Upper lobe of right lung (tissue), 1 donor: ENCODE measurements at places on chromosomes 12 and 14. TPM values are rescaled to one million over a fixed set of nuclear protein-coding genes. Genes with fewer than 3 reads are reported as not detected.

DNA sequence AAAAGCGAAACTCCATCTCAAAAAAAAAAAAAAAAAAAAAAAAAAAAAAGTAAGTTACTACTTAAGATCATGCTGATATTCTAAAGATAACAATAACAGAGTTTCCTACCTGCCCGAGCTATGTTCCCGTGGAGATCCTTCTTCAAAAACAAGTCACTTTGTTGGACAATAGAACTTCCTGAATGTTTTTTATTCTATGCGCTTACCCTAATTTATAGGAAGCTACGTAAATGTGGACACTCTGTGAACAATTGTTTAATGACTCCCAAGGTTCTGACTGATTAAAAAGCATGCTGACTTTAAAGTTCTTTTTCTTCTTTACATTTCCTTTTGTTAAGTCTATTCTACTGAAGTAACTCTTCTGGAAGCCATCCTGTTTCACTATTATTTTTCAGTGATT is 52.5 kb downstream of the FGD4 start:
- peaks cover 25% of the 10 kb centered on the region for H3K4me1 ChIP-seq
- DNase-seq, result no peak
- H3K27ac ChIP-seq, result no peak overlapping the region
- H3K4me3 ChIP-seq, result no peak overlapping the region

GRCh38 chr14:99682809-99683618 is 1.1 kb upstream of the CYP46A1 start:
- H3K27me3 ChIP-seq, result no peaks in the 10 kb centered on the region
- H3K27ac ChIP-seq, result peak overlapping the region; percentile 88
- DNase-seq, result peak; percentile 90
- no peaks in the 10 kb centered on the region for H3K36me3 ChIP-seq
- peaks cover 13% of the 10 kb centered on the region for H3K4me1 ChIP-seq

DNA sequence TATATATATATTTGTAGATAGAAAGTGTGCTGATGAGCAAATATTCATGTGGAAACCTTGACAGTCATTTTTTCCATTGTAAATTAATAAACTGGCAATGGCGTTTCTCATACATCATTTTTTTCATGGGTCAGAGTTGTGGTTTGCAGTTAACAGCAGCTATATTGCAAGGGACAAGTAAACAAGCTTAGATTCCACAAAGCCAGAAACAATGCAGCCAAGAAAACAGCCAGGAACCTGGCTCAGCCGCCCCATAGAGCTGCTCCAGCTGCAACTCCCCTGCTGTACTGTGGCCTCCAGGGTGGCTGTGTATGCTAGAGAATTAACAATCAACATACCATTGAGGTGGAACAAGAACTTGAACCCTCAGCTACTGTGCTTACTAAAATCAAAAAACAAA is 298.2 kb downstream of the TMEM132D start:
- H3K27ac ChIP-seq, result no peak overlapping the region
- H3K4me1 ChIP-seq, result no peaks in the 10 kb centered on the region
- no peak overlapping the region for H3K4me3 ChIP-seq
- H3K27me3 ChIP-seq, result no peaks in the 10 kb centered on the region

Gene SMCO2
- total RNA-seq, result 0.38 TPM

DNA sequence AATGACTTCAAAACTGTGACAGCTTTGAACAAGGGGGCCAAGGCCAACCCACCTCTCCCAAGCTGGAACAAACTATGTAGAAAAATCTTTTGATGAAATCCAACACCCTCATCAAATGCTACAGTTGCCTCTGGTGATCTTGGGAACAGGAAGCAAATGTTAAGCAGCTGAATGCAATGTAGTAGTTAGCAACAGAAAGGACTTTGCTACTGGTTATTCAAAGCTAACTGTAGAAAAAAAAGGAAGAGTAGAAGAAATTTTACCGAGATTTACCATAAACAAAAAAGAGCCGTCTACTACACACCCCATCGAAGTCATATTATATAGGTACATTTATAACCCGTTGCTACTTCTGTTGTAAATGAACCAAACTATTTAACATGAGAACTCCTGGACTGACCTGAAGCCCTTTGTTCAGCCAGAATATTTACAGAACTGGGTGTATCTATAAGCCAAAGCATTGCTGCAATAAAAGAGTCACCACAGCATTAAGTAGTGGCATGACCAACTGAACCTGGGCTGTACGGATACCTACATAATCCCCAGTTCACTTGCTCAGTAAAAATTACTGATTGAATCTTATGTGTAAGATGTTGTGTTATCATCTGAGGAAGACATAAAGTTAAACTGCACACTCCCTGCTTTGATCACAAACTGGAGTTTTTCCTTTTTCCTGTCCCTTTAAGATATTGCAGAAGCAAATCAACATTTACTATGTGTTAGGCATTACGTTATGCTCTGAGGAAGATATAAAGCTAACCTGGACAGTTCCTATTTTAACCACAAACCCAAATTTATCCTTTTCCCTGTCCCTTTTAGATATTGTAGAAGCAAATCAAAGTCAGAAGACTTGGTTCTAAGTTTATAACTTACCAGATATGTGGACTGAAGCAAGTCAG is 25.1 kb downstream of the SYNJ2BP start:
- H3K27ac ChIP-seq, result no peak overlapping the region
- H3K27me3 ChIP-seq, result no peaks in the 10 kb centered on the region
- H3K4me1 ChIP-seq, result no peaks in the 10 kb centered on the region
- DNase-seq, result no peak

GRCh38 chr12:19437996-19438395 is 1.3 kb upstream of the AEBP2 start:
- peaks cover 13% of the 10 kb centered on the region for H3K4me1 ChIP-seq
- H3K4me3 ChIP-seq, result no peak overlapping the region
- no peaks in the 10 kb centered on the region for H3K27me3 ChIP-seq
- no peak for DNase-seq
- H3K36me3 ChIP-seq, result no peaks in the 10 kb centered on the region

- no peak overlapping the region for H3K27ac ChIP-seq
- H3K4me1 ChIP-seq, result no peaks in the 10 kb centered on the region
- no peaks in the 10 kb centered on the region for H3K36me3 ChIP-seq
- no peak for DNase-seq
Observed at GRCh38 chr12:111158992-111159391, 209.9 kb downstream of the PHETA1 start.

Gene NRIP2
- 0.61 TPM for total RNA-seq

- peaks cover 17% of the 10 kb centered on the region for H3K4me1 ChIP-seq
- DNase-seq, result peak; percentile 40
- peak overlapping the region; percentile 30 for H3K27ac ChIP-seq
- no peak overlapping the region for H3K4me3 ChIP-seq
- H3K27me3 ChIP-seq, result no peaks in the 10 kb centered on the region
- no peaks in the 10 kb centered on the region for H3K36me3 ChIP-seq
Observed at GRCh38 chr12:51895378-51896135, 7.7 kb downstream of the ANKRD33 start.

GRCh38 chr12:23555180-23555824 is 394.2 kb downstream of the SOX5 start:
- no peak overlapping the region for H3K27ac ChIP-seq
- H3K27me3 ChIP-seq, result no peaks in the 10 kb centered on the region
- H3K4me1 ChIP-seq, result no peaks in the 10 kb centered on the region
- H3K36me3 ChIP-seq, result no peaks in the 10 kb centered on the region

Gene C14orf132
- 63.1 TPM for total RNA-seq

DNA sequence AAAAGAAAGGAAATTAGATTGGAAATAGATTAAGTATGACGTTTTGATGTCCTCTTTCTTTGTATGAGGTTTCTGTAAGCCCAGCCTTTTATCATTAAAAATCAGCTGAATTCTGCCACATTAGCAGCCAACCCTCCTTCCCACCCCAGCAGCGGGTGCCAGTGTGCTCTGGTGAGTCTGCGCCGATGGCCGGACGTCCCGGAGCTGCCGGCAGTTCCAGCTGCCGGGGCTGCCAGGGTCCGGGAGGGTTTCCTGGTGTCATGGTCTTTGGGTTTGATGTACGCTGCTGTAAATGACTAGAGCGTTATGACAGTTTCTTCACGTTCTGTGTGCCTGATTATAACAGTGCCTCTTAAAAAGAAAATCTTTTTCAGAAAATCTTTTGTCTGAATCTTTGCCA is 51.5 kb upstream of the DYNC1H1 start:
- no peak overlapping the region for H3K4me3 ChIP-seq
- H3K36me3 ChIP-seq, result peaks cover 76% of the 10 kb centered on the region
- H3K27ac ChIP-seq, result no peak overlapping the region
- no peak for DNase-seq
- H3K4me1 ChIP-seq, result no peaks in the 10 kb centered on the region

GRCh38 chr12:106745181-106745745 is 29.2 kb upstream of the RIC8B start:
- no peak for DNase-seq
- no peak overlapping the region for H3K4me3 ChIP-seq
- H3K27me3 ChIP-seq, result no peaks in the 10 kb centered on the region
- H3K4me1 ChIP-seq, result no peaks in the 10 kb centered on the region
- no peaks in the 10 kb centered on the region for H3K36me3 ChIP-seq

GRCh38 chr12:82660541-82661325 is 26.0 kb upstream of the TMTC2 start:
- H3K4me1 ChIP-seq, result no peaks in the 10 kb centered on the region
- H3K27me3 ChIP-seq, result no peaks in the 10 kb centered on the region
- DNase-seq, result no peak
- no peak overlapping the region for H3K4me3 ChIP-seq
- no peak overlapping the region for H3K27ac ChIP-seq

Gene MIP
- not detected for total RNA-seq

- no peak for DNase-seq
- H3K27me3 ChIP-seq, result no peaks in the 10 kb centered on the region
- peaks cover 26% of the 10 kb centered on the region for H3K4me1 ChIP-seq
- H3K4me3 ChIP-seq, result no peak overlapping the region
- H3K27ac ChIP-seq, result no peak overlapping the region
Observed at GRCh38 chr12:106088811-106089485, 49.8 kb downstream of the NUAK1 start.

DNA sequence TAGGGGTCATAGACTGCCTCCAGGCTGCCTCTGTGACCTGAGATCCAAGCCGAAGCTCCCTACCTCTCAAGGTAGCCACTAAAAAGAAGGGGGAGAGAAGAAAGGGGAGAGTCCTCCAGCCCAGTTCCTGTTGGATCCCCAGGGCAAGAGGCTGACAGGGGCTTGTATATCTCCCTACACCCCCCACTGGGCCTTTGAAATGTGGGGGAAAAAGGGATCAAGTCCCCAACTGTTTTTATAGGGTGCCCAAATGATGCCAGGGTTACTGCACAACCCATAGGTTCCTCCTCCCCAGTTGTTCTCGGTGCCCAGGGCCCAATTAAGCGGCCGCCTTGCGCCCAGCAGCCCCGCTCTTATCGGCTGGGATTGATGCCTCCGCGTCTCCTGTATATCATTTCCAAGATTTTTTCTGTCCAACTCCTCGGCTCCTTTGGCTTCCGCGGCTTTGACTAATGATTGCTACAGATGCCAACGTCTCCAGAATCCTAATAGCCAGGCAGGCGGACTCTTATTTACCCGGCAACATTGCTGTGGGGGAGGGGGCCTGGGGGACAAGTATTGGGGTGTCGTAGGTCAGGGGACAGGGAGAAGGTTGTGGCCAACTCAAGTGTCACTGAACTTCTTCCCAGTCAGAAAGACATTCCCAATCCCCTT is 7.6 kb upstream of the HOXC4 start:
- DNase-seq, result no peak
- H3K27ac ChIP-seq, result no peak overlapping the region
- no peaks in the 10 kb centered on the region for H3K4me1 ChIP-seq
- peaks cover 87% of the 10 kb centered on the region for H3K27me3 ChIP-seq

- H3K27me3 ChIP-seq, result no peaks in the 10 kb centered on the region
- H3K27ac ChIP-seq, result no peak overlapping the region
- no peaks in the 10 kb centered on the region for H3K4me1 ChIP-seq
- DNase-seq, result no peak
Observed at GRCh38 chr12:78571953-78572352, 292.6 kb upstream of the SYT1 start.

Gene C3AR1
- total RNA-seq, result 45.0 TPM
